ENCODE measurements at places on chromosomes 7 and 10.

DNA sequence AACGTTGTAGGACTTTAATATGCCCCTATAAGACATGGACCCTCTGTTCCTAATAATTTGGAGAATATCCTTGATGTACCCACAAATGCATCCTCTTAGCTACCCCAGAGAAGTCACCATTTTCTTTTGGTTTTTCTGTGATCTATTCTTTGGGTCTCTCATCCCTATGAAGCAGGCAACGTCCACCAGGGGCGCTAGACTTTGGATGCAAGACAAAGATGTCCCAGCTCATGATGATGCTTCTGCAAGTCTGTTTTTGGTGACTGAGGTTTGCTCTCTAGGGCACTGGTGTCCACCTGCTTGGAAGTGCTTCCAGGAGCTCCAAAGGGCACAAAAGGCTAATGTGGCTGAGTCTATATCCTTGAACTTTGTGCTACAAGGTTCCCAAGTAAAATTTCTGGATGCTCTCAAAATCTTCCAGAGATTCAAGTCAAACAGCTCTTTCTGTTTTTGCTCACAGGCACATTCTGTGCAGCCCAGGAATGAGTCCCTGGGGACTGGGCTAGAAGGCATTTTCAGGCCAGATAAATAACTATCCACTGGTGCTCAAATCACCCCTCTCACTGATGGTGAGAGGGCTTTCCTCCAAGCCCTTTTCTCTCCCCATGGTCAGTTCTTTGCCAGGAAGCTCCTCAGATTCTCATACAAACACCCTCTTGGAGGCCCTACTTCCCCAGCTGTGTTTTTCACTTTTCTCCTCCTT lies 166.4 kb downstream of the C7orf25 start:
- no peak for DNase-seq

GRCh38 chr10:58512491-58513187 lies at the start of gene BICC1:
Gene BICC1 (plus strand): TSS chr10:58512872. CDS start chr10:58513144, 272 bp downstream.
- DNase-seq = peak; percentile 2

GRCh38 chr7:108045154-108045553 lies 42.2 kb upstream of the LAMB1 start:
- no peak for DNase-seq

DNA sequence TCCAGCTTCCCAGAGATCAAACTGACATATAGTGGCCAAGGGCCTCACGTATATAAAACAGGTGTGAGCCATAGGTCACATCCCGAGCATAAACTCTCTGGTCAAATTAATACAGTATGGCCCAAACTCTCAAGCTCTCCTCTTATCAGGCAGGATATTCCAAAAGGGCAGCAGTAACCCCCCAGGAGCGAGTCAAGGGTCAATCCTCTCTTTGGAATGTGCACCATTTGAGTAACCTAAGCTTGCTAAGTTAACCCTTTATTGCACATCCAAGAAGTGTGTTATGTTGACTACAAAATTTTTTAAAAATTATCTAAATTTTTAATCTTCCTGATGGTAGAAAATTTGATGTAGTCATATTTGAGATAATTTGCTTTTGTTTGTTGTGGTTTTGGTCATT lies 4.5 kb upstream of the TRIM24 start:
- DNase-seq = no peak

GRCh38 chr10:75367901-75368300 lies 33.7 kb downstream of the ZNF503 start:
- DNase-seq = no peak

GRCh38 chr10:5442990-5443370 lies 30.6 kb downstream of the NET1 start:
- no peak for DNase-seq

- DNase-seq = no peak
These were observed 27.1 kb upstream of the UBE2D1 start for GRCh38 chr10:58307676-58308075.

- no peak for DNase-seq
These were observed 321.8 kb upstream of the NFE2L3 start for GRCh38 chr7:25830215-25830614.

GRCh38 chr10:113518816-113519591 lies 33.8 kb upstream of the HABP2 start:
- DNase-seq = no peak

GRCh38 chr10:44520651-44521050 lies 135.8 kb upstream of the CXCL12 start:
- DNase-seq = no peak

- no peak for DNase-seq
These were observed 139.5 kb upstream of the FERD3L start for GRCh38 chr7:19284596-19285300.

- peak; percentile 8 for DNase-seq
These were observed 341.5 kb upstream of the AOAH start for GRCh38 chr7:37065779-37066271.

DNA sequence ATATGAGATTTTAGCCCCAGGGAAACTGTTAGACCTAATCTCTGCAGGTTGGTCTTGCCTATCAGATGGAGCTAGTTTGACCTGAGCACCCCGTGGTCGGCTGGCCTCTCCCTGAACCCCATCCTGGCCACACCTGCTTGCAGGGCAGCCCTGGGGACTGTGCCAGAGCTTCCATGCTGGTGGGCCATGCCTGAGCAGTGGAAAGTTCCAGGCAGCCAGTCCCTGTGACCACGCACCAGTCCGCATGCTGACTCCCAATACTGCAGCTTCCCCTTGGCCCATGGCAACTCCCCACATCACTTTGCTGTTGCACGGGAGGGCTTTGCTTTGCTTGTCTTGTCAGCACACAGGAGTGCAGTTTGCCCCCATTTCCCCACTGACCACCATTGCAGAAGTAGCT lies 427.8 kb upstream of the SEMA3D start:
- no peak for DNase-seq

DNA sequence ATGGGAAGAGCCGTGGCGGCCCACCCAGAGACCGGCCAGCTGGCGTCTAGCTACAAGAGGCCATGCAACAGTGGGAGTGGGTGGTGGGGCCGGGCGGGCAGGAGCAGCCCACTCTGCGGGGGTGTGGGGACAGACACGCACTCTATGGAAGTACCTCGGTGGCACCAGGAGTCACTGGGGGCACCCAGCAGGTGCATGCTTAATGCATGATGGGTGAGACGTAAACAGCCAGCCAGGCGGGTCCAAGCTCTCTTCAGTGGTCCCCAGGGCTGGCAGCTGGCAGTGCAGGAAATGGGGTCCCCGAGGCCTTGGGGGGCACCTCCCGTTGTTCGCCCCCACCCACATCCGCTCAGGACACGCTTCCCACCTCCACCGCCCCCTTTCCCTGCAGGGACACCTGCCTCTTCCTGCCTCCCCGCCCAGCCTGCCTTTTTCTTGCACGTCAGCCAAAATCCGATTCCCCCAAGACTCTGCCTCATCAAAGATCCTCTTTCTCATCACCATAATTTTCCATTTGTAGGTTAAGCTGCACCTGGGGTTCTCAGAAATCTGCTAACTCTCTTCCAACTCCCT lies 22.6 kb upstream of the PSMG3 start:
- DNase-seq = no peak

- no peak for DNase-seq
These were observed 204.3 kb downstream of the ANK3 start for GRCh38 chr10:60185421-60185820.

GRCh38 chr10:114073395-114074186 lies 29.9 kb downstream of the ADRB1 start:
- no peak for DNase-seq

- no peak for DNase-seq
These were observed 425.6 kb downstream of the PAXIP1 start for GRCh38 chr7:154577141-154577873.

GRCh38 chr7:115971506-115971905 lies 59.1 kb downstream of the TFEC start:
- no peak for DNase-seq

DNA sequence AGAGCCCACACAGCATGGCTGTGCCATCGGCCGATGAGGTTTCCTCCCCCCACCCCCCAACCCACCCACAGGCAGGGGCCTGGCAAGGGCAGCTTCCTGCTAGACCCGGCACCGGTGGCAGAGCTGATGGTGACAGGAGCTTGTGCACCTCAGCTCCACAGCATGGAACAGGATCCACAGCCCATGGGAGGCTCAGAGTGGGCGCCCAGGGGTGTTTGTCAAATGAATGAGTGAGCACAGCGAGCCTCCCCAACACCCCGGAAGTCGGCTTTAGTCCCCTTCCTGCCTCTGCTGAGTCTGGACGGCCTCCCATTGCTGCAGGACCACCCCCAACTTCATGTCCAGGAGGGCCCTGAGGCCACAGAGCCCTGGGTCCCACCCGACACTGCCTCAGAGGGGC lies 68.9 kb downstream of the PDGFA start:
- no peak for DNase-seq

- no peak for DNase-seq
These were observed 55.7 kb downstream of the CUBN start for GRCh38 chr10:17073725-17074540.

GRCh38 chr10:132449811-132450181 lies 52.8 kb downstream of the PWWP2B start:
- no peak for DNase-seq

GRCh38 chr10:125373546-125373945 lies 213.2 kb upstream of the CTBP2 start:
- no peak for DNase-seq

DNA sequence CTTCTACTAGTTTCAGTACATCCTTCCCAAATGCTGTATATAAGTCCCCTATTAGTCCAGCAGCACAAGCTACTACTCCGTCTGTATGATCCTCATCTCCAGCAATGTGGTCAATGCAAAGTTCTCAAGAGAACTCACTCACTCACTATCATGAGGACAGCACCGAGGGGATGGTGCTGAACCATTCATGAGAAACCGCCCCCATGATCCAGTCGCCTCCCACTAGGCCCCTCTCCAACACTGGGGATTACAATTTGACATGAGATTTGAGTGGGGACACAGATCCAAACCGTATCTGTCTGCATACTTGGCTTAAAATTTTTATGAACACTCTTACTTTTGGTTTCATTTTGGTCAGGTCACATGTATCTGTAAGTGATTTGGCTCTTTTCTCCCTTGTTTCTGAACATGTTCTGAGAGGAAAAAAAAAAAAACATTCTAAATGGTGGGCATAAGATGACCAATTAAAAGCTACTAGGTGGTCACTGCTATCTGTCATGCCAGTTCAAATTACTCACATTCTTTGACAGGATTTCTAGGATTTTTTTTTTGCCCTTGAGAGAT lies 60.1 kb downstream of the ZNF783 start:
- DNase-seq = no peak

- no peak for DNase-seq
These were observed 59.6 kb downstream of the BRI3 start for GRCh38 chr7:98341106-98341505.

- no peak for DNase-seq
These were observed 630.6 kb upstream of the PHF14 start for GRCh38 chr7:10343108-10343507.

- no peak for DNase-seq
These were observed 89.4 kb upstream of the GPR26 start for GRCh38 chr10:123576706-123577105.

GRCh38 chr10:133465191-133465949 lies 11.6 kb downstream of the SCART1 start:
- no peak for DNase-seq

DNA sequence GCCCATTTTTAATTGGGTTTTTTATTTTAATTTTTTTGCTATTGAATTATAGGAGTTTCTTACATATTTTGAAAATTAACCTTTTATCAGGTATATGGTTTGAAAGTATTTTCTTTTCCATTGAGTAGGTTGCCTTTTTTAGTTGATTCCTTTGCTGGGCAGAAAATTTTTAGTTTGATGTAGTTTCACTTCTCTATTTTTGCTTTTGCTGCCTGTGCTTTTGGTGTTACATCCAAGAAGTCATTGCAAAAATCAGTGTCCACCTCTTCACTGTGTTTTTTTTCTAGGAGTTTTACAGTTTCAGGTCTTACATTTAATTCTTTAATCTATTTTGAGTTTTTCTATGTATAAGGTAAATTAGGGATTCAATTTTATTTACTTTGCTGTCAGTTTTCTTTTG lies 129.8 kb upstream of the FERD3L start:
- no peak for DNase-seq

GRCh38 chr7:32891043-32891799 lies at the start of gene KBTBD2:
Gene KBTBD2 (minus strand): TSS chr7:32891760. CDS start chr7:32879604, 12,156 bp downstream.
- DNase-seq = peak; percentile 50

DNA sequence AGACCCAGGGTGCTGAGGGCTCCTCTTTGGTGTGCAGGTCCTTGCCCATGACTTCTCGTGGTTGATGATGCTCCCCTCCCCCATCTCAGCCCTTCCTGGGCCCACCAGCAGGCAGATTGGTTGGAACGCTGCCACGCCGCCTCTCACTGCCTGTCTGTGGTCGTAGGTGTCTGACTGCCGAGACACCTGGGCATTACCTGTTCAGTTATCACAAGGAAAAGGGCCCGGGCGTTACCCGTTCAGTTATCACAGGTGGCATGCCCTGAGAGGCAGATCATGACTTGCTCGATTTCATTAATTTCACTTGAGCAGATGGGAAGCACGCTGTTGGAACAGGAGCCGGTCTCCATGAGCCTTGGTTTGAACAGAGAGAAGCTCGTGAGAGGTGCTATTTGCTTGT lies 42.5 kb downstream of the TACR2 start:
- DNase-seq = no peak

DNA sequence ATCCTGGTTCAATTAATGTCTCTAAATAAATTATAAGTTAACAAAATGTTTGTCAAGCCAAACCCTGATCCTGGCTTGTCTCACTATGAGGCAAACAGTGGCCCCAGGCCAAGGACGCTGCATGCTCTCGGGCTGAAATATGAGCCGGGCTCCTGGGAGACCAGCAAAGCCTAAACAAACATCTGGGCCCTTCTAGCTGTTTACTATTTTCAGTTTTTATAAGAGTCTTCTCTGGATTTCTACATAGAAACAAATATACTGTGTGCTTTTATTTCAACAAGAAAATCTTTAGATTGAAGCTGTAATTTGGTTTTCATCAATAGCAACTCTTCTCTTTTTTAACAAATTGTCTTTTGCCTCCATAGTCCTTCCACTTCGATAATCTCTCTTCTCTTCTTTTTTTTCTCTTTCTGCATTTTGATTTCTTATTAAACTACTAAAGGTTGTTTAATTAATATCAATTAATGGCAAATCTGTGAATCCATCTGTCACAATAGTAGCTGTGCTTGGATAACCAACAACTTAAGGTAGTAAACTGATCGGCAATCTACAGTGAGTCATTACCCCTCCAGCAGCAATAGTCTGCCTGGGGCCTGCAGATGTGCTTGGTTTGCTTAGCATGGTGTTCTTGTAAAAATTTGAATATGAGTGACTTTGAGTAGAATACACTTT lies 83.3 kb upstream of the DNAJC1 start:
- DNase-seq = no peak

Measured in stimulated activated CD4-positive, alpha-beta T cell treated with anti-CD3 and anti-CD28 coated beads, TNF-alpha, amount 100 ng/mL, for 24 hours (primary cell).